Bone marrow (tissue), 2 donors: ENCODE measurements at places on chromosomes 12 and 14.

DNA sequence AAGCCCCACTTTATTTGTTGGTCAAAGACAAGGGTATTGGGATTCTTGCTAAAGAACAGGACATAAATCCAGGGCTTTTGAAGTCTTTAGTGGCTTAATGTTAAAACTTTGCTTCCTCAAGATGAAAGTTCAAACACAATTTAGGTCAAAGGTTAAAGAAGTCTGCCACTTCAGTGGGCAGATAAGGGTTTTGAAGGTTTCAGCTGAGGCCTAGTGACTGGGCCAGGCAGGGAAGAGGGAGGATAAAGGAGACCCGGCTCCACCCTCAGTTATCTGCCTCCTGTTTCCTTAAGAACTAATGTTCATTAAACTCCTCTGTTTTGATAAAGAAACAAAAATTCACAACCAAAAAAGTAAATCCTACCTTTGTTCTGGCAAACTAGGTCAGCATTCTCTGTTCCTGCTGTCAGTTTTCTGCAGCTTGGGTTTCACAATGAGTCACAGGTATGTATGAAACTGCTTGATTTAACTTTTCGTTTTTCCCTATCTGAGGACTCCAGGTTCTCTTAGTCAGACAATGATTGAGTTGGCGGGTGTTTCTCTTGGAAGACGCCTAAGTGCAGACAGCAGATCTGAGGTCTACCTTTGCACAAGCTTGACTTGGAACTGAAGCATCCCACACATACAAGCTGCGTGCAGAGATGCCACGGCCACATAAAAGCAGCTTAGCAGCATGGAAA lies 208.3 kb downstream of the EXOC5 start:
- DNase-seq = no peak

- no peak for DNase-seq
Observed at GRCh38 chr12:10170216-10170615, 1.7 kb downstream of the OLR1 start.

GRCh38 chr12:101877806-101878242 lies 444 bp downstream of the DRAM1 start:
- peak; percentile 64 for DNase-seq

DNA sequence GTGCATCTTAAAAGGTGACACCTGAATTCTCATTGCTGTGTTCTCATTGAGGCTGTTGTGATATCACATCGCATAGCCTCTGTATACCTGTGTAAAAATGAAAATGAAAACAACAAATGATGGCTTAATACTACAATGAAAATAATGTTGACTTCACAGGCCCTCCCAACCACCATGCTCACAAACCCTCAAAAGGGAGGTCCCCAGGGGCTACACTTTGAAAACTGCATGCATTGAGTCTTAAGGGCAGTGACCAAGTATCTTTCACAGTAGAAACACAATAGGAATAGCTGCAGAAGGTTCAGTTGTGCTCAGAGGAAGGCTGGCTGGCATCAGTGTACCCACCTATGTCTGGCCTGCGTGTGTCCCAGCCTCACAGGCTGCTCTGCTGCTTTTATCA lies 27.6 kb upstream of the KCNK13 start:
- no peak for DNase-seq

- DNase-seq = no peak
Observed at GRCh38 chr12:68119724-68120211, 39.8 kb downstream of the IFNG start.

DNA sequence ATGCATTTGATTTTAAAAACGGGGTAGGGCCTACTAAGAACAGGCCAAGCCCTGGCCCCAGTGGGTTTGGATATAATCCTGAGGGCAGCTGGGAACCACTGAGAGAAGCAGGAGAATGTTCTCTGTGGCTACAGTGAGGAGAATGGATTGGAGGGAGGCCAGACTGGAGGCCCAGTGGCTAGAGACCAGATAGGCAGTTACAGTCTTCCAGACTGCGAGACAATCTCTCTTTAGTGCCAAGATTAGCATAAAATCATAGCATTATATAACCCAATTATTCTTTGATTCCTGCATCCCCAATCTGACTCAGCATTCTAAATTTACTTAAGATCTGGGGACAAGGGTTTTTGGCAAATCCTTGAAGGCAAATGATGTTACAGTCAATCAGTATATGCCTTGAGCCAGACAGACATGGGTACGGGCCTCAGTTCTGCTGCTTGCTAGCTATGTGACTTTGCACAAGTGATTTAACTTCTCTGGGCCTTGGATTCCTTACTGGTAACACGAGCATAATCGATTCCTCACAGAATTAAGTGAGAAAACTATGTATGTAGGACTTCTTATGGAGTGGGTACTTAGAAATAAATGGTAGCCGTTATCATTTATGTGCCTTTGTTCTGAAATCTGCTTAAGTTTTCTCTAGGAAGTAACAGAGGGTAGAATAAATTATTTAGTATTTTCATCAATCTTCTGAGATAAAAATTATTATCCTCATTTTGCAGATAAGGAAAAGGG lies 18.3 kb downstream of the NINJ2 start:
- DNase-seq = no peak

- no peak for DNase-seq
Observed at GRCh38 chr12:105024928-105025327, 38.8 kb downstream of the NOPCHAP1 start.

GRCh38 chr12:95848575-95849388 lies 10.0 kb upstream of the SNRPF start:
- no peak for DNase-seq

DNA sequence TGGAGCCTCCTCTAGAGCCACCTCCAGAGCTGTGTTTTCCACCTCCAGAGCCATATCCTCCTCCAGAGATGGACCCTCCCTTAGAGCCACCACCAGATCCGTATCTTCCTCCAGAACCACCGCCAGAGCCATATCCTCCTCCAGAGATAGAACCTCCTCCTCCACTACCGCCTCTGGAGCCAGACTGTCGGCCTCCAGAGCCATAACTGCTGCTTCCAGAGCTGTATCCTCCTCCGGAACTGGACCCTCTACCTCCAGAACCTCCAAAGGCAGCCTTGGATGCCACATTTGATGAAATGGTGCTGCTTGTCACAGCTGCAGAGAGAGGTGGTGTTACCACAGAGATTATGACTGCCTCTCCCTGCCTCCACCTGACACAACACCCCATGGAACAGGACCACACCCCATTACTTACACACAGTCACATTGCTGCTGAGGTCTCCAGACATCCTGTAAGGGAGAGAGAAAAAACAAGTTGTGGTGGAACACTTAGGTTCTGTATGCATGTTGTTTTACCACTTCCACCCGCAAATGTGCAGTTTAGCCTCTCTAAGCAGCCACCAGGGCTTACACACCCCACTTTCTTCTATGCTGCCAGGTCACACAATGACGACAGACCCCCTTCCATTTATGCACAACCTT lies 6.8 kb downstream of the KRT2 start:
- no peak for DNase-seq

DNA sequence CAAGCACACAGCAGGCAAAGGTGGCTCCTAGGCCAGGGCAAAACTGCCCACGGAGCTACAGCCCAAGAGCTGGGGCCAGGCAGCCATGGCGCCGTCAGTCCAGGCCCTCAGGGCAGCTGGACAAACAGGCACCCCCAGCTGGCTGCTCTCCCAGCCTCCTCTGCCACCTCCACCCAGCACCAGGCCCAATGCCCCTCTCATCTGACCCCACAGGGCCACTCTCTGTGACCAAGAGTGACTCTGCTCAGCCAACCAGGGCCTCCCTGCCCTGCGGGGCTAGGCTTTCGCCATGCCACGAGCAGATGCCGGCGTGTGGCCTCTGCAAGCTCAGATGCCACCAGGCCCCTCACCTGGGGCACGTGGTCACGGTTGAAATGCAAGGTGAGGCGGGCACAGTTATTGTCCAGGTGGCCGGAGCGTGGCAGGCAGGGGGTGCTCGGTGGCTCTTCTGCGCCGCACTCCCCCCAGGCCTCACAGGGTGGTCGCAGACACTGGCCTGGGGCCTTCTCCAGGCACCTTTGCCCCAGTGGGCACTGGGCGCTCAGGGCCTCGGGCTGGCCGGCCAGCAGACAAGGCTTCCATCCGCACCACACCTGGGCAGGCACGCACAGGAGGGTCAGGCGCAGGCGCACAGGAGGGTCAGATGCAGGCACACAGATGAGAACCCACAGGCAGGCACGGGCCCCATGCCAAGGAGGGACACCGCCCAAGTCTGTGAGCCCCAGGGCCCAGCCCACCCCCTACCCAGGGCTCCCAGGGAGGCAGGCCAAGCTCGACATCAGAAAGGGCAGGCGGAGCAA lies 23.0 kb downstream of the JAG2 start:
- no peak for DNase-seq

- no peak for DNase-seq
Observed at GRCh38 chr14:24631749-24632335, 2.1 kb downstream of the GZMB start.

DNA sequence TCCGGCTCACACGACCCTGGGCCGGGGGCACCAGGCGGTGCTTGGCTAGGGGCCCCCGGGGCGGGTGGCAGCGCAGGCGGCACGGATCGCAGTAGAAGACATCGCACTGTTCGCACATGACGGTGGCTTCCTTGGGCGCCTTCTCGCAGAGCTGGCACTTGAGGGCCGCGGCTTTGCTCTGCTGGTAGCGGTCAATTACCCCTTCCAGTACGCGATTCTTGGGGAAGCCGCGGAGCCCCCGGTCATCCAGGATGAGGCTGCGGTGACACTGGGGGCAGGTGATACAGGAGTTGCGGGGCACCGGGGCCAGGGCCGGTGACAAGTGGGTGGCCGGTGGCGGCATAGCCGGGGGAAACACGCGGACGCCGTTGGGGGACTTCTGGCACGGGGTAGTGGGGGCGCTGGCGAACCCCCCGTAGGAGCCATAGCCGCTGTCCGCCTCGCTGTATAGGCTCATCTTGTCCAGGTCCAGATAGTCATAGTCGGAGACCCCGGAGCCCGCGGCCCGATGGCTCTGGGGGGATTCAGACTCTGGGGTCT lies 553 bp downstream of the TRIM9 start:
- no peak for DNase-seq

GRCh38 chr14:89303456-89304435 lies 113.3 kb downstream of the FOXN3 start:
- peak; percentile 84 for DNase-seq

DNA sequence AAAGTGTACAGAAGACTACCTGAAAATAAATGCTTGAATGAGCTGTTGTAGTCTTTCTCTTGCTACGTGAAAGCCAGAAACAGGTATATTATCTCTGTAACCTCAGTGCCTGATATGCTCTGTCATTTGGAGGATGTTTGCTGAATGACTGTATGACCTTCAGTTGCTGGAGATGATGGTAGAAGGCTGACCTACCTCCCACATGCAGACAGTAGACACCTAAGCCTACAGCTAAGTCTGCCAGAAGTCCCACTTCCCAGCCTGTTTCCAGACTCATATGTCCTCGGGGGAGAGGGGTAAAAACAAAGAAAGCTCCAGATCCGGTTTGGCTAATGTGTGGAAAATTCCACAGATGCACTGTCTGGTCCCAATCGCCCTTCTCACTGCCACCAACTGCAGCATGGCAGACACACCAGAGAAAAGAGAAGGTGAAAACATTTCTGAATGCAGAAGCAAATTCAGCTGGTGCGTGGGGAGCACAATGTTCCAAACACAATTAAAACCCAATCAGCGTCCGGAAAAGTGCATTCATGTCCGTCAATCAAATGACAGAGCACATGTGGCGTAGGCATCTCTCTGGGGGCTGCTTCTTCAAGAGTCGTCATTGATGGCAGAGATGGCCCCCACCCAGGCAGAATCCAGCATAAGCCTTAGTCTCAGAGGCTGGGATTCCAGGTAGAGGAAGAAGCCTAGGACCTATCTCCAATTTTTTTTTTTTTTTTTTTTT lies 76.3 kb upstream of the TBX3 start:
- DNase-seq = no peak

GRCh38 chr12:91579516-91580263 lies 397.1 kb upstream of the DCN start:
- no peak for DNase-seq

DNA sequence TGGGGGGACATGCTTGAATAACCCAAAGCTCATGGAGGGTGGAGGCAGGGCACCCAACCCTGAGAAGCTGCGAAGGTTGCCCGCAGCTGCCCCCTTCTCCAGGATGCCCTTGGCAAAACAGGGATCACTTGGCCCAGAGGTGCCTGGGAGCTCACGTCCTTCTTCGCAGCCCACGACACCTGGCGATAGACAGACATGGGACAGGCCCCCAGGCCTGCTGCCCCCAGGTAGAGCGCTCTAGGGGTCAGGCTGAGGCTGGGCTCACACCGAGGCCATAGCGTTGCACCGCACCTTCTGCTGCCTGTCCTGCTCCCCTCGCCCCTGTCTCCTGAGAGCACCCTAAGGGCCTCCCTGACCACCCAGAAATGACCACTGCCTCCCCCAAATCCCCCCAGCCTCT lies 20.2 kb upstream of the PLA2G1B start:
- DNase-seq = no peak

- DNase-seq = no peak
Observed at GRCh38 chr14:23023022-23023794, 11.5 kb downstream of the PSMB5 start.

GRCh38 chr14:101231828-101232227 lies 328.3 kb upstream of the RTL1 start:
- DNase-seq = no peak

- DNase-seq = no peak
Observed at GRCh38 chr14:96136371-96137005, 68.2 kb upstream of the BDKRB2 start.

DNA sequence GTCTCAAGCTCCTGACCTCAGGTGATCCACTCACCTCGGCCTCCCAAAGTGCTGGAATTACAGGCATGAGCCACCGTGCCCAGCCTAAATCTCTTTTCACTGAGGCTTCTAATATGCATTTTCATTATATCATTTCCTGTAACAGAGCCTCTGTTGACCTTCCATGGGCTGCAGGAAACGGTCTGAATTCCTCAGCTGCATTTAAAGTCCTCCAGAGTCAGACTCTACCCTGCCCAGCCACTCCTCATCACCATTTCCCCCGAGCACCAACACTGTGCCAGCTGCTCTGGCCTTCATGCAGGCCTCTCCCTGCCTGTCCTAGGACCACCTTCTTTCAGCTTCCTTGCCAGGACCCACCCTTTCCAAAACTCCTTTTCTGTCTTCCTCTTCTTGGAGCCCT lies 9.8 kb upstream of the NFKBIA start:
- no peak for DNase-seq

DNA sequence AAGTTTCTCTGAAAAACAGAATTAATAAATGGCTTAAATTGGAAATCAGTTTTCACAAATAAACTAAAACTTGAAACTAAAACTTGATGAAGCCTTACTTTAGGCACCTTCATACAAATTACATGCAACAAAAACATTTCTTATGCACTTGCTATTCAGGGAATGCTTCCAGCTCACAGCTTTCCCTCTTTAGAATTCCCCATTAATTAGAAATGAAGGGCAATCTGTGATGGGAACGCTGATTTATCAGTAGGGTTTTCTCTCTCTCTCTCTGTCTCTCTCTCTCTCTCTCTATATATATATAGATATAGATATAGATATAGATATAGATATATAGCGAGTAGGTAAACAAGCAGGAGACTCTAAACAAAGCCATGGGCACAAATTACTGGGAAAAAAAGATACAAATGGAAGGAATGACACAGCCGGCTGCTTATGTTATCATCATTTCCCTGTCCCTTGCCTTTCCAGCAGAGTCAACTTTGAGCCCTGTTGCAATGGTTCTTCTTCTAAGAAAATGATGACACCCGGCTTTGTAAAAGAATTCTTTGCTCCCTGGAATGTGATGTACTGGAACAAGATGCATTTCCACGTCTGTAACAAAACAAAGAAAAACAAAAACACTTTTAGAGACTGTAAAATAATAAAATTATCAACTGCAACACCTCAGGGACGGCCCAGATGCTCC lies 1121.6 kb upstream of the TMEM132C start:
- DNase-seq = no peak

GRCh38 chr12:10215436-10215835 lies 2.8 kb downstream of the GABARAPL1 start:
- DNase-seq = no peak
